ENCODE measurements at places on chromosomes 5 and 9. TPM values are rescaled to one million over a fixed set of nuclear protein-coding genes. Genes with fewer than 3 reads are reported as not detected.
A peak's percentile ranks its signal among the peaks of the same experiment; 100 is the strongest.

The ADAMTSL2 gene
- total RNA-seq, result 90.2 TPM

The DNAH5 gene
- 0.06 TPM for total RNA-seq

The FSD1L gene
- 3.3 TPM for total RNA-seq

The PCSK5 gene
- 4.9 TPM for total RNA-seq

The N4BP3 gene
- total RNA-seq, result 0.54 TPM

DNA sequence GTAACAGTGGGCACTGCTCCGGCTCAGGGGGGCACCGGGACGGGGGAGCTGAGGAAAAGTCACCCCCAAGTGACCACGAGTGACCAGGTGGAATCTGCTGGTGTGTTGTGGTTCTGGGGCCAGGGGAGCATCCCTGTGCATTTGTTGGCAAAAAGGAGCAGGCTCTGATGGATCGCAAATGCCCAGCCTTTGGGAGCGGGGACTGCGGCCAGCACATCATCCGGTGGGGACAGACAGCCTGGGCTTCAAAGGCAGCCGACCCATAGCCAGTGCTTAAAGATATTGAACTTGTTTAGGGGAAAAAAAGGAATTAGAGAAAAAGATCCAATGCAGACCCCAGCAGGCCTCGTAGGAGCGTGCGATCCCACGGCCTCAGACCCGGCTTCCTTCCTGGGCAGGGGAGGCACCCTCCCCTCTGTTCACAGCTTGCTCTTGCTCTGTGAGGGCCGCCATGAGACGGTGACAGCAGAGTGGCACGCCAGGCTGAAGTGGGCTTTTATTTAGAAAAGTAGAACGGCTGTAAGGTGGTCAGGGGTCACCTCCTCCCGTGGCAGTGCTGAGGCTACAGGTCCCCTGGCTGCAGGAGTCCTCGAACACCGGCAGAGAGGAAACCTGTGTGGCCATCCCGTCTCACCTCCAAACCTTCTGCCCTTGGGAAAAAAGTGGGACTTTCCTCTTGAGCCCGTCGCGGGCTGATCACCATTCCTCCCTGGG lies 41.2 kb downstream of the COL5A1 start:
- peak; percentile 39 for DNase-seq

DNA sequence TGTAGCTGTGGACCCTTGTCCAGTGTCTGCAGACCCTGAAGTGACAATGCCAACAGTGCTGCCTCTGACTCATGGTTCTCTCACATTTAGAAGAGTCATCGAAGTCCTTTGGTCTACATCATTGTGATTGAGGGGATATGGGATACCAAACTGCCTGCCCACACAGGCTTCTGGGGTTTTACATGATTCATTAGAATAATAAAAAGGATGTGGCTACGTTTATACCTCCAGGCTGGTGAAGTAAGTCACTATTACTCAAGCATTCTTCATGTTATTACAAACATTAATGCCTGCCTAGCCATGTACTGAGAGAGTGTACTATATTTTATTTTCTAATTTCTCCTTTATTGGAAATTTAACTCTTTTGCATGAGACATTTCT lies 365.7 kb downstream of the SPATA31D1 start:
- DNase-seq, result no peak

- no peak for DNase-seq
Measured at GRCh38 chr9:3929345-3930047, 370.4 kb downstream of the GLIS3 start.

GRCh38 chr5:113489299-113489698 lies 1.0 kb upstream of the MCC start:
- DNase-seq, result no peak

DNA sequence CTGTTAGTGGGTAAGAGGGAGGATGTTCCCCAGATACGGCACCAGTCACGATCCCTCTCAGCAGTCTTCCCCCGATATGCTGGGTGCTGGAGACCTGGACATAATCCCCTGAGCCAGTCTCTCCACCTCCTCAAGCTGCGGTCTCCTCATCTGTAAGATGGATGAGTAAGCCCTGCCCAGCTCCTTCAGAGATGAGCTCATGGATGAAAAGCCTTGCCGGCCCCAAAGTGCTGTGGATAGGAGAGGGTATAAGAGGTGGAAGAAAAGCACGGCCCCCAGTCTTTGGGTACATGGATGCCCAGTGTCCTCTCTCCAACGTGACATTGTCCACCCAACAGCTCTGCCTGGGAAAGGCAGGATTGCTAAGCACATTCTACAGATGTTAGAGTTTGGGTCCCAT lies 4.5 kb downstream of the CAMK2A start:
- DNase-seq, result no peak

DNA sequence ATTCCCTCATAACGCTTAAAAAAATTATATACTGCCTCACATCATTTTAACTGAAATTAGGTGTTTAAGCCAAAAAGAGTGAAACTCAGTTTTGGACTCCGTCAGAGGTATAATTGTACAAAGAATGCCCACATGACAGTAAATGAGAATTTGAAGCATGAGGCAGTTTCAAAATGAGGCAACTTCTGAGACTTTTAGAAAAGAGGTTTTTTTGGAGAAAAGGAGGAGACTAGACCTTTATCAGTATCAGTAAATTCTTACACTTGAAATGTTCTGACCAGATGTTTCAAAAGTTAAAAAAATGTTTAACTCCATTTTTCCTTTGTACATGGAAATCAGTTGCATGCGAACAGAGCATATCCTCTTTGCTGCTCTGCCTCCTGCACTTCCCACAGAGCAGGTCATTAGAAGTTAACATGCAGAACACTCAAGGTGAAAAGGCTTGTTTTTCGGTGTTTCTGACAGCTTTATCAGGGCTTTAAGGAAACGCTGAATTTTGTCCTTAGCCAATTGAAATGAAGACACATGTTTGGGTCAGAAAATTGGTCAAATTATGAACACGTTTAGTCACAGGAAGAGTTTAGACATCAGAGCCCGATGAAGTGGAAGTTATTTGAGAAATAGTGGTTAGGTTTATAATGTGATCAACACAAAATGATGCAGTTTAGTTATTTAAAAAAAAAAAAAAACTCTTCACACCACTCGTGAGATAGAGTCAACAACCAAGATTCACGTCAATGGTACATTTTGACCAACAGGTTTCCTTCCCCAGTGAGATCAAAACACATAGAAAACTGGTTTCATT lies 59.5 kb downstream of the PIK3R1 start:
- no peak for DNase-seq

- no peak for DNase-seq
Measured at GRCh38 chr9:4706971-4707622, 27.7 kb downstream of the CDC37L1 start.

DNA sequence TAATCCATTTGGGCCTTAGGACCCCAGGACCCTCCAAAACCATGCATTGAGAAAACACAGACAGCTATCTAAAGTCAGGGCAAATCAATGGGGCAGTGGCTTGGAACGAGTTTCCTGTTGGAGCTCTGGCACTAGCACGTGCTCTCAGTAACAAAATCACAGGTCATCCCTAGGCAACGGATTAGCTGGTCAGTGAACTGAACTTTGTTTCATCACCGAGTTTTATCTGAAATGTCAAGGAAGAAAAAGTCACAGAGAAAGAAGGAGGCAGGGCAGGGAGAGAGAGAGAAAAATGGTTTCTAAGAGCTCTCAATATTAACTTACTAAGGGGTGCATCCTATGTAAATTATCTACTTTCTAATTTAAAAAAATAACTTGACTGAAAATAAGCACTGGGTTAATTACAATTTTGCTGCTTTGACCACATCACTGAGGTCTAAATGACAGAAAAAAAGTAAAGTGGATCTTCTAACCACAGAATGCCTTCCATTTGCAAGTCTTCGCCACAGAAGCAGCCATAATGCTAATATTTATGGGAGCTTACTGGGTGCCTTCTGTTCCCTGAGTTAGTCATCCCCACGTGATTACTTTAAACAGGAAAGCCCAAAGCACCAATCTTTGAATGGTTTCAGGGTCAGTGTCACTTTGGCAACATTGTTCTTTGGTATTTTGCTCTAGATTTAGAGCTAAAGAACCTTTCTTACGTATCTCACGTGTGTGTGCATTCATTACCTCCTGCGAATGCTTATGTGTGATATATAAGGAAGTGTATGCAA lies 503.9 kb downstream of the RASEF start:
- DNase-seq, result no peak

DNA sequence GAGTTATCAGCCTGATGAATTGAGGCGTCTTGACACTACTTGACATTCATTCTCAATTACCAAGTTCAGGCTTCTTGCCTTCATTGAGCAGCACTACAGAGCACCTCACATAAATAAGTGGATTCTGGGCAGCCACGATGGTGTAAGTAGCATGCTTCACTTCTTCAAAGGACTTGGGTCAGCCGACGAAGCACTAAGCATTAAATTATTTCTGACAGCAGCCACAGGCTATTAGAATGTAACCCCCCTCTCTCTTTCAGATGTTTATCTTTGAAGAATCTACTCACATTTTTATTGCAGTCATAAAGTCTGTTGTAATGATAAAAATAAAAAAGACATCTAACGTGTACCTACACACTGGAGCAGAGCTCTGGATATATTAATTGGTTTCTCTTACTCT lies 45.9 kb upstream of the VPS13A start:
- no peak for DNase-seq
